ENCODE measurements at places on chromosomes 2 and 18.
A peak's percentile ranks its signal among the peaks of the same experiment; 100 is the strongest.

DNA sequence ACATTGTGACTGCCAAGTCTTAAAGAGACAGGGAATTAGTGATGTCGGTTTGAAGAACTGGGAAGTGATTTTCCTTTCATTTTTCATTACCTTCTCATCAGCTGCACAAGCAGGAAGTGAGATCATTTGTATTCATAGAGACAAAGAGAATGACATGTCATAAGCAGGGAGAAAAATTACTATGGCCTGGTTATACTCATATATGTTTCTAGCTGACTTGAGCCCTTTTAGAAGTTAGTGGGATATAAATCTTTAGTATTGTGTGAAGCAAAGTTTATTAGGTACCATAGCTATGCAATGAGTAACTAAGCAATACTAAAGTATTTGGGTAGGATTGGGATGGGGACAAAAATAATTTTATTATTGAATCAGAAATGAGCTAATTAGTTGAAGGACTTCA lies 284.1 kb downstream of the PID1 start:
- no peak for DNase-seq

DNA sequence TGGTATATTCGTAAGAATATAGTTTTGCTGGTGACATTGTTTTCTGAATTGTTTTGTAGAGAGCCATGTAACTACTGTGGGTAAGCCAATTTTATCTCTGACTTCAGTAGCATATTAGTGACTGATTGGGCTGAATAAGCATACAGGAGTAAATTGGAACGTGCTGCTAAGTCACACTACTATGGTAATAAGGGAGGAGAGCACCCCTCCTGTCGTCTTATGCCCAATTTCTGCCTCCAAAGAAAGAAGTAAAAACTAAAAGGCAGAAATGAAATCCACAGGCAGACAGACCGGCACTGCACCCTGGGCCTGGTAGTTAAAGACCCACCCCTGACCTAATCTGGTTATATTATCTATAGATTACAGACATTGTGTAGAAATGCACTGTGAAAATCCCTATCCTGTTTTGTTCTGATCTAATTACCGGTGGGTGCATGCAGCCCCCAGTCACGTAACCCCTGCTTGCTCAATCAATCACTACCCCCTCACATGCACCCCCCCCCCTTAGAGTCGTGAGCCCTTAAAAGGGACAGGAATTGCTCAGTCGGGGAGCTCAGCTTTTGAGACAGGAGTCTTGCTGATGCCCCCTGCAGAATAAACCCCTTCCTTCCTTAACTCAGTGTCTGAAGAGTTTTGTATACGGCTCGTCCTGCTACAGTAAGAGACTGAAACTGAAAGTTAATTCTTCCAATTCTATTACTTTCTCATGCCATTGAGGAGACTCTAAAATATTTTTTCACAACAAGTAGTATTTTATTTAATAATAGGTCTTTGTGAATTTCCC lies 167.0 kb downstream of the ZNF804A start:
- DNase-seq, result no peak

DNA sequence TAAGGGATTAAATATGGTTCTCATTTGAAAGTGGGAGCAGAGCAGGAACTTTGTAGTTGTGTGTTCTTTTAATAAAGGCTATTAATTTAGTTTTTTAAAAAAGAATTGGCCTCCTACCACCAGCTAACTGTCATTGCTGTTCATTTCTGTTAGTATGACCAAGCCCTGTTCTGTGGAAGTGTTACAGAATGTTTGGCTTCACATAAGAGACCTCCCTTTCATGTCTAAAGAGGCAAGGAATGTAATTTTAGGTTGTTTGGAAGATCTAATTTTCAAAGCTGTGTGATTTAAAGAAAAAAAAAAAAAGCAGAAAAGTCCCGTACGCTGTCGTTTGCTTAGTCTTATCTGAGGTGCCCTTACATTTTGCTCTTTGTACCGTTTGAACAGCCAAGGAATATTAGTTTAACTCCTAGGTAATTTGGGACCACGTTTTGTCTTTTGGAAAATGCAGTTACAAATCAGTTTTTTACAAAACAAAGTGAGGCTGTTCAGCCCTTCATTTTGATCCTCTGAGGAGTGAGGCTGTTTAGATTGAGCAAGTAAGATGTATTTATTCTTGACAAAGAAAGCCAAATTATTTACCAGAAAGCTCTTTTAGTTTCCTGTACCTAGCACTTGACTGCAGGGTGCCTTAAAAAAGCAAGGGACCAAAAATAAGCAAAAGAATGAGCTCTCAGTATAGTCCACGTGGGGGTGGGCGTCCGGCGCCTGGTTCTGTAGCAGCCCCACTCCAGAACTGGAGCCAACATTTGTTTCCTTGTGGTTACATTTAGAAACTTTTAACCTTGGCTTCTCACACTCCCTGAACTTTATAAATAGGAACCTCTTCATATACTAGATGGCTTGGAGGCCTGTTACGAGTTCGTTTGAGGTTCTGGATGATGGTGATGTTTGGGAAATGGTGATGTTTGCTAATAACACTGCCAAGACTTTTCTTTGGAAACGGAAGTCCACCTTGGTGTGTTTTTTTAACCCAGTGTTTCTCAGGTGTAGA lies 136.2 kb downstream of the FMNL2 start:
- DNase-seq, result no peak

DNA sequence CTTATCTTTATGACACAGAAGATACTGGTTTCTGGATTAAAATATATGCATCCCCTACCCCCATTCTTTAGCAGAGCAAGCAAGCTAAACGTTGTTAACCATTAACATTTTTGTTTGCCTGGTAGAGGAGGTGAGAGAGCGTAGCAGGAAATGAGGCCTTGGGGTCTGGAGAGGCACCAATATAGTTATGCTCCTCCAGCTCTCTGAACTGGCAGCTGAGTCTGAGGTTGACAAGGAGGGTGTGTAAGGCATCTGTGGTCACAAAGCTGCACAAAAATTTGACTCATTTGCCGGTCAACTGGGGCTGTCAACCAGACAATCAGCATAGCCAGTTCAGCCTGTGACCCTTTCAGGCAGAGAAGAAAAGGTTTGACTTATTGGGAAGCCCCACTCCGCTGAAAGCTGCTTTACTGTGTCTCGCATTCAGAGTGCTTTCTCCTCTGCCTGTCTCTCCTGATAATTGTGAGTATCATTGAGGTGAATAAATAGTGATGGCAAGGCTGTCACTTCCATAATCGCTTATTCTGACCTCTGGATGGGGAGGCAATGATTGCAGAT lies 647.5 kb upstream of the SETBP1 start:
- no peak for DNase-seq

- DNase-seq, result no peak
Observed at GRCh38 chr2:100224988-100225710, 82.8 kb upstream of the AFF3 start.

GRCh38 chr2:65053199-65053598 lies 3.0 kb upstream of the CEP68 start:
- no peak for DNase-seq

DNA sequence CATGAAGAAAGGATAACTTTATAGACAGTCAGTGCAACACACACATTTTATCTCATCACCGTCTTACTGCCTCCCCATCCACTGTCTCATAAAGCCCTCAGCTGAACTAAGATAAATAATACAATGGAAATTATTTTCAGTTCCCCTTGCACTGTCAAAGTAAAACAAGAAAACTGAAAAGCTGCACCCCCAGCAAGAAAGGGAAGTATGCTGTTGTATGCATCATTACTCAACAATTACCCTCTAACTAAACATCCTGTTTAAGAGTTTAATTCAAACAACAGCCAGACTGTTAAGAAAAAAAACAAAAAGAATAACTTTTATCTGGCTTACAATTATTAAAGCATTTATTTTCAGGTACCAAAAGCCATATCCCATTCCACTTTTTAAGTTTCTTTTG lies 25.0 kb downstream of the MPPE1 start:
- no peak for DNase-seq

DNA sequence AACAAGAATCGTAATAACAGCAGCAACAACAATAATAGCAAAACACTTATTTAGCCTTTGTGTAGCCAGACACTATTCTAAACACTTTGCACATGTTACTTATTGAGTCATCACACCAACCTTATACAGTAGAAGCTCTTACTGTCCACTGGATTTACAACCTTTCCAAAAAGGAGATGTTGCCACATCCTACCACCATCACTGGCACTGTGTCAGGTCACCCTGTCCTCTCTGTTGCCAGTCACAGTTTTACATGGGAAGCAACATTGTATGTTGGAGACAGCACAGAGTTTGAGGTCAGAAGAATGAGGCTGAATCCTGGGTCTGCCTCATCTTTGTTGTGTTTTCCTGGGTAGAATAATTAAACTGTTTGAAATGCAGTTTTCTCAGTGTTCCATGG lies 201.4 kb upstream of the EPAS1 start:
- no peak for DNase-seq

DNA sequence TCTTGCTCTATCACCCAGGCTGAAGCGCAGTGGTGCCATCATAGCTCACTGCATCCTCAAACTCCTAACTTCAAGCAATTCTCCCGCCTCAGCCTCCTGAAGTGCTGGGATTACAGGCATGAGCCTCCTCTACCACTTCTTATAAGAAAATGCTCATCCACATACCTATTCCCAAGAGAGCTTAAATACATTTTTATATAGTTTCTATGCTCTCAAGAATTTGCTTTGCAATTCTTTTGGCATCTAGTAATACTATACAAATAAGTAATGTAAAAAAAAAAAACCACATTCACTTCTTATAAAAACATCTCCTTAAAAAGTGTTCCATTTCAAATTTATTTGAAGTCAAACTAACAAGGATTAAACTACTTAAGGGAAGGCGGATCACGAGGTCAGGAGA lies 197.3 kb downstream of the DNAH7 start:
- no peak for DNase-seq

DNA sequence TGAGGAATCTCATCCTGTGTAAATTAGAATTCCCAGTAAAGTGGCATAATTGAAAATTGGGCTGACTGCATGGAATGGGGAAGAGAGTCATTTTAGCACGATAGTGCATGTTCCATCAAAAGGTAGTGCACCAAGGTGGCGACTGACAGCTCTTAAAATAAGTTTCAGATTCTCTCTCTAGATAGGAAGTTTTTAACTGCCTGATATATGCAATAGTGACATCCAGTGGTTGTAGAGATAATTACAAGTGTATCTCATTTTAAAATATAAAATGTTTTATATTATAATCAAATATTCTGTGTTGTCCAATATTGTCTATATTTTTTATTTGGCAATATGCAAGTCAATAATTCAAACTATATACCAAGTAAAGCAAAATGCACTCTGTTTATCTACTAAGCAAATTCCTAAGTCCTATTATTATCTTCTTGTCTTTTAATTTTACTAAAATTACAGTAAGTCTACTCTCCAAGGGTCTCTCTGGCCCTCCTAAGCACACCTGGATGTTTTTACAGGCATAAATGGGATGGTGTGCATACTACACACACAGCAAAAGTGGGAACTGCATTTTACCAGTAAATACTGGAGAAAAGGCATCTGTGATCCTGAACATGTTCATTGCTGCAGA lies 397.7 kb upstream of the HNRNPA3 start:
- DNase-seq, result no peak

DNA sequence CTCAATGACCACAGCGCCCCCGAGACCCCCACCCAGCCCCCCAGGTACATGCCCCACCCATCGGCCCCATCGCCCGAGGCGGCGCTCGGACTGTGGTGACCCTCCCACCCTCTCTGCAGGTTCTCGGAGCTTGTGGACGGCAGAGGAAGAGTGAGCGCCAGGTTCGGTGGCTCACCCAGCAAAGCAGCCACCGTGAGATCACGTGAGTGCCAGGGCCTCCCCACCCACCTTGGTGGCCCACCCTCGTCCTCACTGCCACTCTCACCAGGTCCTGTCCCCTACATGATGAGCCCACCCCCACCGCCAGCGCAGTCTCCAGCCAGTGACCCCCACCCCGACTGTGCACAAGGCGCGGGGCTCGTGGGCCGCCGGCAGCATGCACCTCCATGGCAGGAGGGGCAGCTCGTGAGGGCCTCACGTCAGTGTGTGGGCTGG lies 30.4 kb downstream of the MTERF4 start:
- DNase-seq, result no peak

DNA sequence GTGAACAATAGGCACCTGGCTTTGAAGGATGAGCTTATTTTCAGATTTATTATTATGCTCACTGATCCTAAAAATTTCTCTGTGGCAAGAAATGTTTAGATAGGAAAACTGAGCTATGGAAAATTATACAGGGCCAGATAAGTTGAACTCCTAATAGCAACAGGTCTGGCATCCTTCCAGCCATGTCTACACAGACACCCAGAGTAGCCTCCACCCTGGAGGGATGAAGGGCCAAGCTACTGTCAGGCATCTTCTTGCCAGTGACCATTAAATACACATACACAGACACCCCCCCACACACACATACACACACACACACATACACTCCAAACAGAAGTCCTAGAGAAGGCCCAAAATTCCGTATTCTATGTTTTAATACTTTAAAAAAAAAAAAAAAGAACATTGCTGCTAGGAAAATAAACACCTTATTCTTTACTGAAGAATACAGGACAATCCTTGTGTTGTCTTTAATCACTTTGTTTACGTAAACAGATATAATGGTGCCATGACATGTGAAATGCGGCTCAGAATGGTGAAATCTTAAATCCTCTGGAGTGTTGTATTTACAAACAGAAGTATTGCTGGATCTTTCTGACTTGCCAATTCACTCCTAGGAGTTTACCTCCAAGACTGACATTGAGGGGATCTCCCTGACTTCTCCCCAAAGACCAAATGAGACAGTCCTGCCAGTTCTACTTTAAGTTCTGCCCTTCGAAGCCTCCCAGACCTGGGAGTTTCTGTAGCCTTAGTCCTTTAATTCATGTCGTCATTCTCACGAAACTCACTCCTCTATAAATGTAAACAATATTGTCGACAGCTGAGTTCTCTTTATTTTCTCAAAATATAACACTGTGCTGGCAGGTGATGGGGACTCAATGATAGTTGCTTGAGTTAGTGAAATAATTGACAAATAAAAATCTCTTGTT lies 163.1 kb downstream of the ANTXR1 start:
- DNase-seq, result no peak

GRCh38 chr2:173272849-173273248 lies 81.8 kb upstream of the CDCA7 start:
- no peak for DNase-seq

GRCh38 chr2:128490881-128491691 lies 172.4 kb upstream of the HS6ST1 start:
- no peak for DNase-seq

DNA sequence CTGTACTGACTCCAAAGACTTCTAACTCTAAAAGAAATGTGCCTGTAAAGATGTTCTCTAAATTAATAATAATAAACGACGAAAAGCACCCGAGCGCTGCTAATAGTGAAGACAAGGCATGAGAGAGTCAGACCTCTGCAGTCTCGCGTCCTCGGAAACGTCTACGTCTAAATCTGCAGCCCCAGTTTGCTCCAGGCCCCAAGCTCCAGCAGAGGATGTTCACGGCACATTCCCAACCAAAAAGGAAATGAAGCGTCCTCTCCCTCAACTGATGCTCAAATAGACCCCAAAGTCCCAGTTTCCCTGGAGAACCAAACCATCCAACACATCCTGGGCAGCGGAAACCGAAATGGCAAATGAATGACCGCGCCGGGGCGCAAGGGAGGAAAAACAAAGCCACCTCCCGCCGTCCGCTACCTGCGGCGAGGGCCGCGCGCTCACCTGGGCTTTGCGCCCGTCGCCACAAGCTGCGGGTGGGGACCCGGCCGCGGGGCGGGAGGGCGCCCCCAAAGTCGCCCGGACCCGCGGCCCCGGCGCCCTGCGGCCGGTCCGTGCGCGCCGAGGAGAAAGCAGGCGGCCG lies 47.1 kb upstream of the CCDC150 start:
- DNase-seq, result peak; percentile 10

Data from activated CD4-positive, alpha-beta T cell treated with anti-CD3 and anti-CD28 coated beads, Interleukin-2, amount 50 U/mL, for 48 hours (primary cell).